ENCODE measurements at places on chromosomes 12 and 14.
A peak's percentile ranks its signal among the peaks of the same experiment; 100 is the strongest.

DNA sequence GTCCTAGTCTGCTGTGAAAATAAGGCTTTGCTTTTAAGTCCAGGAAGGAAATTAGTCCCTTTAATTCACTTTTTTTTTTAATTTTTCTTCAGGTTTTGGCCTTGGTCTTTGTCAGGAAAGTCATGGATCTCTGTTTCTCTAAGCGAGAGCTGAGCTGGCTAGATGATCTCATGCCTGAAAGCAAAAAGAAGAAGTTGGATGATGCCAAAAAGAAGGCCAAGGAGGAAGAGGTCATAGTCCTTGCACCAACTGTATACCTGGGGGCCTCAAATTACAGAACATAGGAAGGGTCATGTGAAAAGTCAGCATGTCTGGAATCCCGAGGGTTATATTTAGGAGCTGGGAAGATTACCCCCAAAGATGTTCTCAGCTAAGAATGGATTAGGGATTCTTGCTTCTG, 72.3 kb downstream of the SLC4A8 start:
- DNase-seq = no peak

- DNase-seq = no peak
Measured at GRCh38 chr12:113555226-113555625, 83.6 kb upstream of the LHX5 start.

GRCh38 chr12:112294793-112295192, 87.4 kb downstream of the HECTD4 start:
- no peak for DNase-seq

DNA sequence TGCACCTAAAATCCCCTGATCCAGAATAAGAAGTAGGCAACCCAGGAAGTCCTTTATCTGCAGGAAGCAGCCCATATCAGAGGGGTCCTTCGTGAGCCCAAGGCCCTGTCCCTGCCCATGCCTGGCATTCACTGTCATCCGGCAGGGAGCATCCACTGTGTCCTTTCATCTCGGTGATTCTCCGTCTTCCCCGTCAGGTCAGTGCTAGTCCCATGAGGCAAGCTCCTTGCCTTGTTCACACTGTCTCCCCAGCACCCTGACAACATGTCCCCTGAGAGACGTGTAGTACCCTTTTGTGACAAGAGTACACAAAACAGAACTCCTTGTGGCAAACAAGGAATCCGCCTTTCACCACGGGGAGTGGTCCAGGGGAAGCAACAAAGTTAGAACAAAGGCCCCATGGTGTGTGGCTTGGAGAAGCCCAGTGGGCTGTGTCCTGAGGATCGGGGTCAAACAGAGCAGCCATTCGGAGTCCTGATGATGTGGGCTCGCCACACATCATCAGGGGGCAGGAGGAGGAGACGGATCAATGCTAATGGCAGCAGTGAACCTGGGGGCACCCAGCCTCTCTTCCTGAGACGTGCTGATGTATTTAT, 112.1 kb downstream of the DICER1 start:
- DNase-seq = no peak

- no peak for DNase-seq
Measured at GRCh38 chr14:74524076-74524811, 30.7 kb downstream of the ISCA2 start.

- DNase-seq = peak; percentile 86
Measured at GRCh38 chr14:100842799-100843198, 16.9 kb downstream of the MEG3 start.

DNA sequence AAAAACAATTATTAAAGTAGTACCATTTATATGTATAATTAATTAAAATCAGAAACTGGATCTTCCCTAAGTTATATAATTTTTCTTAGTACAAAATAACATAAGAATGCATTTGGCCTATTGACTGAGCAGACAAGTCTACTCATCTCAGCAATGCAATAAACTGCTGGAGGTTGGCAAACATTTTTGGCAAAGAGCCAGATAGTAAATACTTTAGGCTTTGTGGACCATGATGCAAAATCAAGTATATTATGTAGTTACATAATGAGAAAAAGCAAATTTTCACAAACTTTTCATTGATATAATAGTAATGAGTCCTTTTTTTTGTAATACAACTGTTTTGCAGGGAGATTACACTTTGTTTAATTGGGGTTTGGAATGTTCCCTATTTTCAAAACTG, 30.9 kb downstream of the ERGIC2 start:
- DNase-seq = no peak

GRCh38 chr12:100534625-100535227, 38.8 kb upstream of the GAS2L3 start:
- DNase-seq = no peak

GRCh38 chr14:65478596-65478995, 66.1 kb downstream of the FUT8 start:
- DNase-seq = peak; percentile 62

DNA sequence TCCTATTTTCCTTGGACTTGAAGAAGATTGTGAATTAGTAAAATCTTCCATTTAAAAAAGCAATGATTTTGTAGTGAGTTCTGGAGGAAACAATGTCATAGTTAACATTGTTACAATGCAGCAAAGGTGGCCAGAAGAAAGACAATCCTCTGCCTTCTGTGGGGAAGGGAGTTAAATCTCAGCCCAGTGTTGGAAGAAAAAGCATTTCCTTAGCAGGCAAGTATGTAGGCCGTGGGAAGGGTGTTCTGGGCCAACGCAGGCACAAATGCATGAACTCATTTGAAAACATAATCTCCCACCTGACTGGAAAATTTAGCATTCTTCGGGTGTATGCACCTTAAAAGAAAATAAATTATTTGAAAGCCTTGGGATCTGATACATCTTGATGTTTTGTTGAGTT, 258.6 kb downstream of the ADAMTS20 start:
- no peak for DNase-seq

- no peak for DNase-seq
Measured at GRCh38 chr12:5031958-5032357, 11.7 kb upstream of the KCNA5 start.

DNA sequence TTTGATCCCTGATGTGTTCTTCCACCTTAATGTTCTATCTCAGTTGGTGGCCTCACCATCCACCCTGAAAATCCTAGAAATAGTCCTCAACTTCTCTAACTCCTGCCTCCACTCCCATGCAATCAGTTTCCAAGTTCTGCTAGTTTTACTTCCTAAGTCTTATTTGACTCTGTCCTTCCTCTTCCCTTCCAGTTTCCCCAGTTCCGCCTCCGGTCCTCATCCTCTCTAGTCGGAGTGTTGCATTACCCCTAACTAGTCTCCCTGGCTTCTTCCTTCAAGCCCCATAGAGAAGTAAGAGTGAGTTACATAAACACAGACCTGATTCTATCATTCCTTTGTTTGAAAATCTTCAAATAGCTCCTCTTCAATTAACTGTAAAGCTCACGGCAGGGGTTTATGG, 236.5 kb downstream of the GXYLT1 start:
- DNase-seq = no peak

GRCh38 chr14:31336646-31337045, 83.7 kb downstream of the HEATR5A start:
- no peak for DNase-seq

- no peak for DNase-seq
Measured at GRCh38 chr14:56124327-56124726, 6.1 kb downstream of the PELI2 start.

DNA sequence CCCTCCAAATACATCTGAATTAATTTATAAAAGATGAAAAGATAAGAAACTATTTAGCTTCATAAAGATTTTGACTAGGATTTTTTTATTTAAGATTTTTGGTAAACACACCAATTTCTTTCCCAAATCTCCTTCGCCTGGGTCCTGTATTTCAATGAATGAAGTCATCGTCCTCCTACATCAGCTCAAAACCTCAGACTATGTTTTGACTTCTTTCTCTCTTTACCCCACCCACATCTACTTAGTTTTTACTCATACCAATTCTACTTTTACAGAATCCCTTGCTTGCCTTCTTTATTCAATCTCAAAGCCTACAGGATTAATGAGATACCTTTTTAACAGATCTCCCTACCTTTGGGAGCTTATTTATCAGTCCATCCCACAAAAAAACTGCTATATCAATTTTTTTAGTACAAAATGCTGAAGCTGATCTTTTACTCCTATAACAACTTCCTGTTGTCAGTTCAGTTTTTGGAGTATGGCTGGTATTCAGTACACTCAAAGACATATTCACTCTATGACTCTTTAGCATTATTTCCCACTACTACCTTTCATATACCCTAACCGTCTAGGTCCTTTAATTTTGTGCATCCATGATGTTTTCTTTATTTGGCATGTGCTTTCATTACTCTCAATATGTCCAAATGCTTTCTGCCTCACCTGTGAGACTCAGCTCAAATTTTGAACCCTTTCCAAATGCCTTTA, 18.7 kb upstream of the CCDC91 start:
- DNase-seq = no peak

GRCh38 chr12:28129031-28129430, 61.2 kb upstream of the CCDC91 start:
- DNase-seq = no peak

DNA sequence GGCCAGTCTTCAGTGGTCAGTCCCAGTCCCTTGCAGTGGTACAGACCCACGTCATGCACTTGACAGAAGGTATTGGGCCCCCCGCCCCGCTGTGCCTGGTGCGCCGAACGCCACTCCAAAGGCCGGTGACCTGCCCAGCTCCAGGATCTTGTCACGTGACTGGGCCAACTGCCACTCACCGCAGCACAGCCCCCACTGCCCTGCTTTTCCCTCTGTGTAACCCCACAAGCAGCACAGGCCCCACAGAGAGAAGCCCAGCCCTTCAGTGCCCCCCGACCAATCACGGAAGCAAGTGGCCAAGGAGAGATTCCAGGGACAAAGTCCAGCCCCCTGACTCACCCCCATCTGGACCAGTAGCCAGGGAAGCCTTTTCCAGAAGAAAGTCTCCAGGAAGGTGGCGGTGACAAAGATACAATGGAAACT, 498 bp downstream of the GPR132 start:
- no peak for DNase-seq

GRCh38 chr14:103385929-103386712, 906 bp downstream of the MARK3 start:
- DNase-seq = peak; percentile 47

DNA sequence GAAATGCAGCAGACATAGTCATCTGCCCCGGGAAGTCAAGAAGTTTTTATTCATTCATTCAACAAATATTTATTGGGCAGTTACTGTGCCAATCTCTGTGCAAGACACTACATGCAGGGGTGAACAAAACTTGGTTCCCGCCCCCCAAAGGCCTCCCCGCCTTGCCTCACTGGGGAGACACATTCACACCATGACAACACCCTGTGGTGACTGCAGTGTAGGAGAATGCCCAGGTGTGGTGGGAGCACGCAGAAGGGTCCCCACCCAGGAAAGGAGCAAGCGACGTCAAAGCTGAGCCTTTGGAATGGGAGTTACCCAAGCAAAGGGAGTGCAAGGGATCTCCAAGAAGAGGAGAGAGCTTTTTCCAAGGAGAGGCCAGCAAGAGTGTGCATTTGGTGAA, 1.6 kb upstream of the AQP6 start:
- no peak for DNase-seq

DNA sequence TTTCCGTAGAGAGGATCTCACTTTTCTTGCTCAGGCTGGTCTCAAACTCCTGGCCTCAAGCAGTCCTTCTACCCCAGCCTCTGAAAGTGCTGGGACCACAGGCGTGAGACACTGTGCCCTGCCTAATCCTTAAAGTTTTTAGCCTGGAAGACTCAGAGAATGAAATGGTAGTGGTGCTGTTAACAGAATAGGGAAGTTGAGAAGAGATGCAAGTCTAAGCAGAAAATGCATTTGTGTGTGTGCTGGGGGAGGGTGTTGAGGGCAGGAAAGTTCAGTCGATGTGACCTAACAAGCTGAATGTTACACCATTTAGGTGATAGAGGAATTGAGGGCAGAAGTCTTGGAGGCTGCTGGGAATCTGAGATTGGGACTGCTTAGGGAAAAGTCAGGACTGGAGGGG, 6.9 kb upstream of the TUBA1A start:
- DNase-seq = no peak

DNA sequence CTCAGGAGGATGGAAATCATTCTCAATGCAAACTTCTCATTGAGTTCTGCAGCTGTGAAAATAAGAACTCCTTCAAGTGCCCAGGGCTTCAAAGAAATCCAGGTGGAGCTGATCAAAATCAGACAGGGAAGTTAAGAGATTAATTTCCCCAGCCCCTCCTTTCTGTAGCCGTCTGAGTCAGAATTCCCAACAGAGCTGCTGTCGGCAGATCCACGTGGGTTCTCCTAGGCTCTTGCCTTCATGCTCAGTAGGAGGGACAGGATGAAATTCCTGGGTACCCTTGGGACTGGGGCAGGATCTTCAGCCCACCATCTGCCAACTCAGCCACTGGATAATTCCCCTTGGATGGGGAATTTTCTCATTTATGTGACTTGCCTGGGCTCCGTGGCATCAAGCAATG, 13.3 kb downstream of the TGFB3 start:
- no peak for DNase-seq

DNA sequence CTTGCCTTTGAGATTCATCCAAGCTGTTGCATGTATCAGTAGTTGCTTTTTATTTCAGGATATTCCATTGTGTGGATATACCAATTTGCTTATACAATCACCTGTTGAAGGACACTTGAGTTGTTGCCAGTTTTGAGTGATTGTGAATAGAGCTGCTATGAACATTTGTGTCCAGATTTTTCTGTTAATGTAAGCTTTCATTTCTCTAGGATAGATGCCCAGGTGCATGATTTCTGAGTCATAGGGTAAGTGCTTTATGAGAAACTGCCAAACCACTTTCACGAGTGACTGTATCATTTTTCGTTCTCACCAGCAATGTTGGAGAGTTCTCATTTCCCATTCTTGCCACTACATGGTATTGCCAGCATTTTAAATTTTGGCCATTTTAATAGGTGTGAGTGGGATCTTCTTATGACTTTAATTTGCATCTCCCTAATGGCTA, 434.6 kb upstream of the RGS6 start:
- DNase-seq = no peak

- no peak for DNase-seq
Measured at GRCh38 chr12:46389031-46389616, 16.6 kb upstream of the SLC38A2 start.

- no peak for DNase-seq
Measured at GRCh38 chr12:75979181-75979580, 52.4 kb downstream of the PHLDA1 start.

DNA sequence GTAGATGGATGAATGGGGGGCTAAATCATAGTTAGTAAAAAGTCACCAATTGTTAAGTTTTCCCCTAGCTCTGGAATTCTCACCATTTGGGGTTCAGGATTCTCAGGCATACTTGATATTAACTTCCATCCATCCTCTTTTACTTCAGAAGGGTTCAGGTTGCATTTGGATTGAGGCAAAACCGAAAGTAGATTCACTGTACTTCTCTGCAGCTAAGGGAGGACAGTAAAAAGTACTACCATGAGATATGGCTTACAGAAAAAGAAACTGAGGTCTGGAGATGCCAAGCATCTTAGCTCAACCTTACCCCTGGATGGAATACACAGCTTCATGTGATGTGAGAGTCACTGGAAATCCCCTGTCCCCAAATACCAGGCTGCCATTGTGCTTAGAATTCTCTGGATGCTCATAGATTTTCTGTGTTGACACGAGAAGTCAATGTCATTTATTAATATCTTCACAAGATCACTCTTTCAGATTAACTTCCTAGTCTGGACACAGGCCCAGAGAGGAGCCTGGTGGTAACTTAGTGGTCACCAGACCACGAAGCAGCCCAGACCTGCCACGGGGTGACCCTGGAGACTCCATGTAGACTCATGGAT, 87.1 kb downstream of the SSPN start:
- DNase-seq = no peak

- DNase-seq = no peak
Measured at GRCh38 chr14:69014829-69015259, 35.7 kb upstream of the ACTN1 start.
